ENCODE measurements at places on chromosomes 5 and 9.

DNA sequence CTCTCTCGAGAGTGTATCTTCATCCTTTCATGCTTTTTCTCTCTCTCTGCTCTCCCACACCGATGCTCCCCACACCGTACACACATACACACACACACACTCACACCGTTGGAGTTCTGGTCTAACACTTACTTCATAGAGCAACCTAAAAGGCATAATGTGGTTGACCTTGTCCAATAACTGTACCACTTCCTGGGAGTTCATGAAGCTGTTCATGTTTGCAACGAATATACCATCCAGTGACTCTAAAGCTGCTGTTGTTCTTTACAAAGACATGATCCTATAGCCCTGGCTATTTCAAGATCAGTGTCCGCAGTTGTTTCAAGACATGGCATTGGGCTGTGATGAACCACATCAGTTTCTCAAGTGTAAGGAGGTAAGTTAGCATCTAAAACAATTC is 10.0 kb downstream of the MEF2C start:
- no peak for DNase-seq

- no peak for DNase-seq
Measured at GRCh38 chr5:53507013-53507412, 26.6 kb downstream of the FST start.

- DNase-seq, result peak; percentile 66
Measured at GRCh38 chr5:122093415-122094180, 15.5 kb upstream of the LOX start.

GRCh38 chr5:10471677-10472076 is 30.0 kb downstream of the ROPN1L start:
- no peak for DNase-seq

DNA sequence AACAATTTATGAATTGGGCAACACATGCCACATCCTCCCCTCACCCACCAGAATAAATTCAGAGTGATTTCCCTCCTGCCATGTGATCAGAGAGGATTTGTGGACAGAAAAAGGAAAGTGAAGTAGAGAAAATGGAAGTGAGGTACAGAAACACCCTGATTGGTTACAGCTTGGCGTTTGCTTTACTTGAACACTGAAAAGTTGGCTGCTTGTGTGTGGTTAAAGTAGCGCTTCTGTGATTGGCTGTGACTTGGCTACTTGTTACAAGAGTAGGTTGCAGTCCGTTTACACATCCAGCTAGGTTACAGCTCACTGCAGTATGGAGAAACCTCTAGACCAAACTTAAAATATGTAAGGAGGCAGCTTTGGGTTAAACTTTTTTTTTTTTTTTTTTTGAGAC is 205.2 kb upstream of the ZNF608 start:
- DNase-seq, result no peak

GRCh38 chr5:31824869-31825517 is 186.1 kb downstream of the PDZD2 start:
- DNase-seq, result no peak

DNA sequence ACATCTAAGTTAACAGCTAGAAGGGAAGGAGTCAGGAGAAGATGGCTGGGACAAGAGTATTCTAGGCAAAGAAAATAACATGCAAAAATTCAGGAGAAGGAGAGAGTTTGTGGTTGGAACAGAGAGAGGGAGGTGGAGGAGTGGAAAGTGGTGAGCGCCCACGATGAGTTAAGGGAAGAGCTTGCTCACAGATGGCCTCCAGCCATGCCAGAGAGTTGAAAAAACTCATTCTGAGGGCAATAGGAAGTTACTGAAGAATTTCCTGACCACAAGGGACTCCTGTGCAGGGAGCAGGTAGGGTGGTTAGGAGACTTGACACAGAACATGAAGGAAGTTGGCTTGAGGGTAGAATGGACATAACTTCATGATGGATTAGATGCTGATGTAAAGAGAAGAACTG is 159.7 kb downstream of the DOCK2 start:
- DNase-seq, result no peak

- no peak for DNase-seq
Measured at GRCh38 chr5:123129811-123130210, 40.8 kb downstream of the PRDM6 start.

- DNase-seq, result no peak
Measured at GRCh38 chr9:38082446-38083287, 13.6 kb upstream of the SHB start.

DNA sequence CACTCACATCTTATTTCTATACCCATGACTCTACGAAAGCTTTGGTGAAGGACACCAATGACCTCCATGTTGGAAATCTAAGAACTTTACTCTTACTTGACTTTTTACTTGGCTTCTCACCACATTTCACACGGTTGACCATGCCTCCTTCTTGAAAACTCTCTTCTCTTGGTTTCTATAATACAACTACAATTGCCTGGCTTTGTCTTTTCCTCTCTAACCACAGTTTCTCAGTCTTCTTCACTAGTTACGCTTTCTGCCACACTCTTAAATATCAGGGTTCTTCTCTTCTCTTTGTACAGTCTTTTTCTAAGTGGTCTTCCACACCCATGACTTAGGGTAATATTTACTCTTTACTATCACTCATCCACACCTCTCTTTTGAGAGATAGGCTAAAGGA is 2079.8 kb upstream of the WWC1 start:
- no peak for DNase-seq

DNA sequence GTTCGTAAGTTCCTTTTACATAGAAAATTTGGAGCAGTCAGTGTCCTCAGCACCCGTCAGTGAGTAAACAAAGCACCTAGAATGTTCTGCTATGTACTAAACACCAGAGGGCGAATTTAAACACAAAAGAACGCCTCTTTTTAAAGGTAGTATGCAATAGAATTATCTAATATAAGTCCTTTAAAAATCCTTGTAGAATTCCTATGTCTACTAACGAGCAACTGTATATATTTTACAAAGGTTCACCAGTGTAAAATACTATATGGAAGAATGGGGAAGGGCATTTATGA is 499 bp upstream of the TMEM232 start:
- no peak for DNase-seq

GRCh38 chr9:31736581-31737179 is 647.8 kb upstream of the ACO1 start:
- no peak for DNase-seq
